ENCODE measurements at places on chromosomes 7 and 10.
A peak's percentile ranks its signal among the peaks of the same experiment; 100 is the strongest.

DNA sequence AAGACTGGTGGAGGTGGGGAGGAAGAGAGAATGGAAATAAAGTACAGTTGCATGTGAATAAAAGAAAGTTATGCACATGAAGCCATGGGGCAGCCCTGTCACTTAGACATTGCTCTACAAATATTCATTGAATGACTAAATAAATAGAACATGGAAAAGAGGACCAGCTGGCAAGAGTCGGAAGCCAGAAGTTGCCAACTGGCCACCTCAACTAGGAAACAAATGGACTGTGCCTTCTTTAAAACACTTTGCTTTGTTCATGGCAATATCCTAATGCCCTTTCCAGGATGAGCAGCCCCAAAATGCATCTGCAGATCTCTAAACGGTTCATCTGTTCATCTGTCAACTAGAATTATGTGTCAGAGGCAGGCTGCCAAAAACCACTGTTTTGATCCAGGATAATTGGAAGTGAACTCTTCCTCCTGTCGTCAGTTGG lies 157.3 kb downstream of the NOC3L start:
- no peak for DNase-seq

DNA sequence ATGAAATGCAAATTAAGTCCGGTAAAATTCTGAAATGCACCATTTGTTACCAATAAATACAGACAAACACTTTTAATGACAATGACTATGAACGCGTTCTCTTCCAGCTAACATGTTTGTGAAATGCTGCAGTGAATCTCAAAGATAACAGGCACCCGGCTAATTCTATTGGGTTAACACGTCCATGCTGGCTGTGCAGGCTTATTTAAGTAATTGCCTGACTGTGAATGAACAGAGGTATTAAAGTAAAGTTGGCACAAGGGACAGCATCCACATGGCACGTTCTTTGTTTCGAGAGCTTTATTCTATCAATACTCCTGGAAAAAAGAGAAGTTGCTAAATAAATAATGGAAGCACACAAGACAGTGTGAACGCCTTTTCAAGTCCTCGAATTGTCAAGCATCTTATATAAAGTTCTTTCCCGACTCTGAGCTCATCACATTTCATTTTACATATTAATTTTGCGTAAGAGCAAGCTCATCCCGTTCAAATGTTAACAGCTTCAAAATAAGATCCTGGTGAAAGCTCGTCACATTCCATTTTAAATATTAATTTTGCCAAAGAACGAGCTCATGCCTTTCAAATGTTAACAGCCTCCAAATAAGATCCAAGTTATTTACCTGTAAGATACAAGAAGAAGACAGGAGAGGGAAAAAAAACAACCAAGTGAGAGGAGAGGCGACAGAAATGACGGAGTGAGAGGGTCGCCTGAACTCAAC lies 111.3 kb upstream of the RHEB start:
- DNase-seq = no peak

GRCh38 chr10:110841767-110842267 lies 29.9 kb upstream of the PDCD4 start:
- no peak for DNase-seq

GRCh38 chr7:97982647-97983046 lies 7.3 kb downstream of the OCM2 start:
- DNase-seq = no peak

GRCh38 chr7:112449902-112450806 lies at the start of gene IFRD1:
Gene IFRD1, plus strand, starts transcription at chr7:112450460. Its CDS starts 229 bp downstream, at chr7:112450689.
- DNase-seq = peak; percentile 98

GRCh38 chr10:131772441-131772840 lies 128.4 kb upstream of the PPP2R2D start:
- no peak for DNase-seq

DNA sequence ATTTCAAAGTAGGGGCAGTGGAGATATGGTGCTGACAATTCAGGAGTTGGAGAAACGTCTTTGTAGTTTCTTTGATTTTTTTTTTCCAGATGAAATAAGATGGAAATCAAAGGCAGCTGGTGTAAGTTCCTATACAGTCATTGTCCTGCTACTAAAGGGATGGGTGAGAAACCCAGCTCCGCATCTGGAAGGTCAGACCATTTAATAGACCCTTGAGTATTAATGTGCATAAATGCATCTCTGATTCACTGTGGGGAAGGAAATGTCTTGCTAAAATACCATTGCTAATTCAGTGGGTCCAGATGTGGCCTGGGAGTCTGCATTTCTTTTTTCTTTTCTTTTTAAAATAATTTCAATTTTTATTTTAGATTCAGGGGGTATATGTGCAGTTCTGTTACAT lies 15.5 kb downstream of the ABCB4 start:
- no peak for DNase-seq

DNA sequence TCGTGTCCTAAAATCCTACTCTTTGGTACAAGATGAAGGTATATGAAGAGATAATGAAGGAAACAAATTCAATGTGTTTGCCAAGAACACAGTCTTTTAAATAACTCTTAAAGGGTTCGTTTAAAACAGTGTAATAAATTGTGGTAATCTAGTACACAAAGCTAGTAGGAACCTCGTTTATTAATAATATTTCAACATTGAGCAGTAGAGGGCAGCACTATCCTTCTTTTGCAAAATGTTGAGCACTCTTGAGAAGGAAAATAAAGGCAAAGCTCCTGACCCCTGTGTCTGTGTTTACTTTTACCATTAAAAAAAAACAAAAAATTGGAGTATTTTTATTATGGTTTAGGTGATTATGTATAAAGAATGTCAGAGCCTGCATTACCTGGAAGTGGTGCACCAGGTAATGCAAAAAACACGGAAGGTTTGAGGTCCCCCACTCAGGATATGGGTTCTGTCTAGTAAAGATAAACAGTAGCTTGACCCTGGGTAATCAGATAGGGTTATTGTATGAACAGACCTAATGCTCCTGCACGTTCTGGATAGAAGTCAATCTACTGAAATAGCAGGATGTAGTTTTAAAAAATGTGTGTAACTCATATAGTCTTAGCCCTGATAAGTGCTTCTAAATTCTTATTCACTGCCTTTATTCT lies 5.7 kb upstream of the GOT1 start:
- no peak for DNase-seq

Data from effector CD8-positive, alpha-beta T cell (primary cell).